SHP77 (cell line): ENCODE measurements at places on chromosomes 7 and 10.

GRCh38 chr7:44275957-44276570 is 49.3 kb downstream of the CAMK2B start:
- DNase-seq = no peak

DNA sequence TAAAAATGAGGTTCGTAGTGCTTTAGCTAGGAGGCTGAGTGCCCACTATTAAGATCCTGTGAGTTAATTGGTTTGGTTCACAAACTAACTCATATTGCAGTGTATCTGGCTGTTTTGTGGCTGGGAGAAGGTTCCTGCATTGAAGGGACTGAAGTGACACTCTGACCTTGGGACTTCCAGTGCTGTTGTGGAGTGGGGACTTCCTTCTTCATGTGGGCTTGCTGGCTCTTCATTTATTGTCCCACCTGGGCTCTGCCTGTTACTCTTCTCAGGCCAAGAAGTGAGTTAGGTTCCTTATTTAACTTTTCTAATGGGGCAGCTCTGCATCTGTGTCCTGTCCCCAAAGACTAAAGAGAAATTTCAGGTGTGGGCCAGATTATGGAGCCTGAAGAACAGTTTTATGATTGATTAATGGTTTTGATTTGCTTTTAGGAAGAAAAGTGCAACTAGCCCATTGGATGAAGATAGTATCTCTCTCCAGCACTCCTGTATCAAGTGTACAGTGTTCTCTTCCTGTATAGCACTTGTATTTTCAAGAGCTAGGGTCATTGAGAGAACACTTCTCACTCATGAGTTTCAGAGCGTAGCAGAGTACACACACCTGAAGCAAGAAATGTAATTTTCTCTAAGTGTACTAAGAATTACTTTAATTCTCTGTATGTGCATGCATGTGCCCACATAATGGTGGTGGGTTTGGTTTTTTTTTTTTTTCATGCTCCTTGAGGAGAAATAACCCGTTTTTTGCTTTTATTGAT is 54.8 kb downstream of the AUTS2 start:
- DNase-seq = peak; percentile 8

- no peak for DNase-seq
Observed at GRCh38 chr7:158680754-158681153, 23.9 kb downstream of the NCAPG2 start.

DNA sequence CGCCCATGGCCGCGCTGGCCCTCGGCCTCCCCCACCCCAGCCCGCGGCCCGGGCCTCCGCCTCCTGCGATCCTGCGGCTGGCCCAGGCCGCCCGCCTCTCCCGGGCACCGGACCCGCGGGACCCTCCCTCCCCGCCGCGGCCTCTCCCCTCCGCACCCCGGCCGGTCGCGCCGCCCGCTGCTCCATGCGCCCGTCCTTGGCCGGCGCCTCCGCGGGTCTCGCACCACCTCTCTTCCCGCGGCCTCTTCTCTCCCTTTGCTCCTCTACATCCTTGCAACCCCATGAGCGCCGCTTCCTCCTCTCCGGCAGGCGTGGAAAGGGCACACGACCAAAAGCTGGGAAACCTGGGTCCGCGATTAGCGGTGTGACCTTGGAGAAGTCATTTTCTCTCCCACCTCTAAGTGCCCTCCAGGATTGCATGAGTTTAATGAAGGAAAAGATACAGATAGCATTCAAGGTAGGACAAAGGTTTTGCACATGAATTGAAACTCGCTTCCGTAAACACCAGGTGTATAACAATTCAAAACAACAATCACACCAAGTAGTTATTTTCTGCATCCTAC is 448 bp upstream of the SRPK2 start:
- DNase-seq = peak; percentile 64

GRCh38 chr7:15489383-15489782 is 72.4 kb downstream of the AGMO start:
- DNase-seq = peak; percentile 50

- no peak for DNase-seq
Observed at GRCh38 chr7:154484406-154484805, 432.2 kb downstream of the DPP6 start.

DNA sequence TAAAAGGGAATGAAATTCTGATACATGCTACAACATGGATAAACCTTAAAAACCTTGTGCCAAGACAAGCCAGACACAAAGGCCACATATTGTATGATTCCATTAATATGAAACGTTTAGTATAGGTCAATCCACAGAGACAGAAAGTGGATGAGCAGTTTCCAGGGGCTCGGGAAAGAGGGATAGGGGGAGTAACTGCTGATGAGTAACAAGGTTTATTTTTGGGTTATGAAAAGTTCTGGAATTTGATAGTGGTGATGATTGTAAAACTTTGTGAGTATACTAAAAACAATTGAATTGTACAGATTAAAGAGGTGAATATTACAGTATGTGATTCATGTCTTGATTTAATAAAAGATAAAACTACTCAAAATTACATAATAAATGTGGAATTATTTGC is 19.1 kb upstream of the SLC13A1 start:
- DNase-seq = no peak

DNA sequence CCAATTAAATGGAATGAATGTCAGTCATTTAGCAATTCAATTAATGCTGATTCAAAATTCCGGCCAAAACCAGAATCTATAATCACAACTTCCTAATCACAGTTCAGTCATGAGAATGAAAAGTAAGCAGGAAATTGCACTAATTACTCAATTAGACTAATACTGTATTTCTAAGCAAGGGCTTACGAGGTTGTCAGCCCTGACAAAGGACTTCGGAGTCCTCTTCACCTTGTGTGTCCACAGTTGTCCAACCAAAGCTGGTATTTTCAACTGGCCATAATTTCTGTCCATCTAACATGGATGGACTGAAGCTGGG is 17.4 kb downstream of the CPA1 start:
- DNase-seq = no peak

DNA sequence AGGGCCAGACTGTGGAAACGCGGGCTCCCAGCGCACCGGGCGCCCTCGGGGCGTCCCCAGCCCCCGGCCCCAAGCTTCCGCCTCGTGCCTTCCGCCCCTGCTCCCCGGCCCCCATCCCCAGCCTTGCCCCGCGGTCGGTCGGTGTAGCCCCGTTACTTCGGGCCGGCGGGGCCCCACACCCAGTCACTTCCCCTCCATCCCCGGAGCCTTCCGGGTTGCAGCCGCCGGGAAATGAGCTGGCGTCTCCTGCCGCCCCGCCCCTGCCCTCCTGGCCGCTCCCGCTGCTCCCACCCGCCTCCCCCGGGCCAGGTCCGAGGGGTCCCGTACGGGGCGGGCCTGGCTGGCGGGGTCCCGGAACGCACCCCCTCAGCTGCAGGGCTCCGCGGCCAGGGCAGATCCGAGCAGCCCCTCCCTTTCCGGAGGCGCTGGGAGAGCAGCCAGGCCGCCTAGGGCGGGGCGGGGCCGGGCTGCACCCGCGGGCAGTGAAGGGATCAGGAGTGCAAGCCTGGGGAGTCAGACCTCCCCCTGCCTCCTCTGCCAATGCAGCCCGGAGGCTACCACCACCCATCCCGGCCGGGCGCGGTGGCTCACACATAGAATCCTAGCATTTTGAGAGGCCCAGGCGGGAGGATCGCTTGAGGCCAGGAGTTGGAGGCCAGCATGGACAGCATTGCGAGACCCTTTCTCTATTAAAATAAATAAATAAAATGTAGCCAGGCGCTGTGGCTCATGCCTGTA is 709 bp downstream of the ARPC1B start:
- DNase-seq = peak; percentile 28

- DNase-seq = no peak
Observed at GRCh38 chr7:159103382-159104187, 41.1 kb downstream of the VIPR2 start.

- DNase-seq = no peak
Observed at GRCh38 chr10:100847440-100847839, 65.3 kb upstream of the SLF2 start.

DNA sequence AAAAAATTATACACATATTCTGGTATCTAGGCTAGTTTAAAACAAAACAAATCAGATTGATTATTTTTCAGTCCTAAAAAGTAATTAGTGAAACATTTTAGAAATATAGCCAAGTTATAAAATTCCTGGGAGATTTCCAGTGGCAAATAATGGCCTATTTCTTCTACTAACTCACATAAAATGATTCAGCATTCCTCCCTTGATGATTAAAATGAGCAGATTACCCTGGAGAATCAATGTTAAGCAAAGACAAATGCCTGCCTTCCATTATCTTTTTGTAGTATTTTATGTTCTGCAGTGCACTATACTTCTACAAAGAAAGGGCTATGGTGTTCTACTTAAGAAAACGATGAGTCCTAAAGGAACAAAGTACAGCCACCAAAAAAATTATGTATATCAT is 53.6 kb downstream of the PARD3 start:
- DNase-seq = no peak

DNA sequence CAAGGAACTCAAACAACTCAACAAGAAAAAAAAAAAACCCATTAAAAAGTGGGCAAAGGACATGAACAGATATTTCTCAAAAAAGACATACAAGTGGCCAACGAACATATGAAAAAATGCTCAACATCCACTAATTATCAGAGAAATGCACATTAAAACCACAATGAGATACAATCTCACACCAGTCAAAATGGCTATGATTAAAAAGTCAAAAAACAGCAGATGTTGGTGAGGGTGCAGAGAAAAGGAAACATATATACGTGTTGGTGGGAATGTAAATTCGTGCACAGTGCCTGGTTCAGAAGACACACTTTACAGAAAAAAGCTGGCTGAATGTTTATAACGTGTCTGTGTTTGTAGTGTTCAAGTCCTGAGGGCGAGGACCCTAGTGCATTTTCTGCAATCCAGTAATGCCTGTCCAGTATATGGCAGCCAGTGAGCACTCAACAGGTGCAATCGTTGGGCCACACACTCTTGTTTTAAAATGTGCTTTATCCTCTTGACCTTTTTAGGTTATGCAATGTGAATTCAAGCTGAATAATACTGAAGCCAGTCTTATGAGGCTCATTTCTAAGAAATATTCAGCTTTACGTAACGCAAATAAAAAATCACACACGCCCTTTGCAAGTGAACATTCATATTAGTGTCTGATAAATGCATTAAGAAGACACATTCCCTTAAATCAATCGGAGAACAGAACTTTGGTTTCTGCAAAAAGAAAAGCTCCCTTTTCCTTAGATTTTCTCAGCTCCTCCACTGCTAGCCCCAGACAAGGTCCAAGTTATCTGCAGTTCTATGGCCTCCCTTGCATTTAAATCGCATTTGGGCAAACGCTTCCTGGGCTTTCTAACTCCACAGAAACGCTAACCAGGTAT is 813 bp upstream of the MTURN start:
- DNase-seq = no peak

DNA sequence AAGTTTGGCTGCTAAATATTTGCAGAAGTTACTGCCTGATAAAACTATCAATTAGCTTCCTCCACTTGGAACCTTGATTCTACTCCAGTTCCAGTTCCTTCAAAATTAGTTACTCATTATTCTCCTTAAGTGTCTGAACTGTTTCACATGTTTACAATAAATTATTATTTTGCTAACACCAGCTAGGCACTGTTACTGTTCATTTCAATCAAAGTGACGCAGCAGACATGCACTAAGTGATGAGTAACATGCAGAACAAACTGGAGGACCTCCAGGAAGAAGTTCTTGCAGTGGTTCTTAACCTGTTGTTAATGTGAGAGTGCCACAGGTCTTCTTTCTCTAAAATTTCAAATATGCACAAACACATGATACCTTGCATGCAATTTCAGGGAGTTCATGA is 491.8 kb upstream of the SEMA3A start:
- DNase-seq = no peak

GRCh38 chr10:66519616-66520015 is 406.2 kb upstream of the LRRTM3 start:
- no peak for DNase-seq

DNA sequence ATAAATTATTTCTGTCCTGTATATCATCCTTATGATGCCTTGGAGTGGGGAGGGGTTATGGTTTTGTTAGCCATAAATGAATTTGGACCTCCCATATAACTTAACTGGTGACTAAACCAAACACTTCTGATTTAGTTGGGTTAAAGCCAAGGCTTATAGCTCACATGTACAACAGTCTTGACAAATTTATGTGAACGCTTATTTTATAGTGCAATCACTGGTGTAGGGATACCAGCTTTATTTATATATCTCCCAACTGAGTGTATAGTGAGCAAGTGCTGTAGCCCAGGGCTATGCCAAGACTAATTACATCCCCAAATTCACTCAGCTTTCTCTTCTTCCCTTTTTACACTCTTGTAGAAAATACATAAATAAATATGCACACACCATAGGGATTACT is 956.2 kb downstream of the SORCS3 start:
- DNase-seq = no peak

GRCh38 chr7:135414850-135415439 is 95.0 kb downstream of the CNOT4 start:
- peak; percentile 30 for DNase-seq
